MG63 (cell line): ENCODE measurements at places on chromosomes 6 and 20.

- DNase-seq: no peak
Measured at GRCh38 chr6:5752391-5752680, 254.4 kb downstream of the NRN1 start.

DNA sequence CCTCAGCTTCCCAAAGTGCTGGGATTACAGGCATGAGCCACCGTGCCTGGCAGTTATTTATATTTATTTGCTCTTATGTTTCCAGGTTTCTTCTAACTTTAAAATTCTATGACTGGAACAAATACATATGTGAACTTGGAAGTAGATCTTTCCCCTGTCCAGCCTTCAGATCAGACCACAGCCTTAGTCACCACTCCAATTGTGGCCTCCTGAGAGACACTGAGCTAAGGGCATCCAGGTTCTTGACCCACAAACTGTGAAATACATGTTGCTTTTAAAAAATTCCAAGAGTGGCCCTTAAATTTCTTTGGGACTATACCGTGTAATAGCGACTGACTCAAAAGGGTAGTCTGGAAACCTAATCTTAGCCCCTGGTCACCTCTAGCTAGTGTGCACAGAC, 1.5 kb upstream of the ADGRG6 start:
- DNase-seq: no peak

DNA sequence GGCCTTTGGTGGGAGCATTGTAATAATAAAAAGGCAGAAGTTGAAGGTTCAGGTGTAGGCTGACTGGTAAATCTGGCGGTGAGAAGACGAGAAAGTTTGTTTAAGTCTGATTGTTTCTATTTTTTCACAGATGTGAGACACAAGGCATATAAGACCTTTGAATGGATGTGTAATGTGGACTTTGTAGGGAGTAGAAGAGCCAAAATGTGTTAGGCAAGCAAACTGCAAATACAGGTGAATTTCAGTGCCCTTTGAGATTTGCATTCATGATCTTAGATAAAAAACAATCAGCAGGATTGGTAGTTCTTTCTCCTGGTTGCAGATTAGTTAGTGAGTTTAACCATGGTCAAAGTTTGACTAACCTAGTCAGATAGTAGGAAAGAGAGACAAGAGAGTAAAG, 238.9 kb downstream of the FRK start:
- DNase-seq: no peak

- no peak for DNase-seq
Measured at GRCh38 chr6:133753756-133754155, 135.2 kb upstream of the TCF21 start.

- DNase-seq: no peak
Measured at GRCh38 chr6:22363714-22364239, 66.9 kb upstream of the PRL start.

DNA sequence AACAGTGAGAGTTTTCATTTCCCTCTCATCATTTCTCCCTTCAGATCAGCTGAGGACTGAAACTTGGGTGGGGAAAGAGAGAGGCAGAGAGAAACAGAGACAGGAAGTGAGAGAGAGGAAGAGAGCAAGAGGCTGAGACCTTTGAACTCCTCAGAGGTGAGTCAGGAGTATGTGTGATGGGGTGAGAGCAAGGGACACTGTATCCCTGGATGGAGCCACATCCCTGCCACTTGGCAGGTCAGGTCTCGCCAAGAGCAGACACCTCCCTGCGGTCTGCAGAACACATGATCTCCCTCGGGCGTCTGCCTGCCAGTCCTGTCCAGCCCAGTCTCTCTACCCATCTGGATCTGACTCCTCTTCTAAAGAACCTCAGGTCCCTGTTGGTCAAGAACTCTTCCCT, 62.7 kb upstream of the SYNDIG1 start:
- DNase-seq: no peak
